ENCODE measurements at places on chromosomes 16 and 17.

DNA sequence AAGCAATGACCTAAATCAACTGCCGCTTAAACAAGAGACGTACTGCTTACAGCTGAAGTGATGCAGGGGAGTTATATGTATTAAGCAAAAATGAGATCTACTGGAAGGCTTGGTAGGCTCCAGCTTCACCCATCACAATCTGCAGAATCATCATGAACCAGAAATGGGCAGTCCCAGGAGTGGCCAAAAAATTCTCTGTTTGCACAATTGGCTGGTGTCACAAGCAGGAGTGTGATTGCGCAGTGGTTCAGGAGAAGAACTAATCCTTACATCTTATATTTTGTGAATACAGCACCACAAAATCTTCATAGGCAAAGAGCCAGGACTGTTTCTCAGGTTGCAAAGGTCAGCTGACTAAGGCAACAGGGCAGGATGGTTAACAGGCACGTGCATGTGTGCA lies 75.9 kb downstream of the CES1 start:
- DNase-seq, result no peak

GRCh38 chr16:49574826-49575225 lies 201.2 kb downstream of the C16orf78 start:
- no peak for DNase-seq

- no peak for DNase-seq
These were observed 10.4 kb upstream of the HLF start for GRCh38 chr17:55254375-55254774.

DNA sequence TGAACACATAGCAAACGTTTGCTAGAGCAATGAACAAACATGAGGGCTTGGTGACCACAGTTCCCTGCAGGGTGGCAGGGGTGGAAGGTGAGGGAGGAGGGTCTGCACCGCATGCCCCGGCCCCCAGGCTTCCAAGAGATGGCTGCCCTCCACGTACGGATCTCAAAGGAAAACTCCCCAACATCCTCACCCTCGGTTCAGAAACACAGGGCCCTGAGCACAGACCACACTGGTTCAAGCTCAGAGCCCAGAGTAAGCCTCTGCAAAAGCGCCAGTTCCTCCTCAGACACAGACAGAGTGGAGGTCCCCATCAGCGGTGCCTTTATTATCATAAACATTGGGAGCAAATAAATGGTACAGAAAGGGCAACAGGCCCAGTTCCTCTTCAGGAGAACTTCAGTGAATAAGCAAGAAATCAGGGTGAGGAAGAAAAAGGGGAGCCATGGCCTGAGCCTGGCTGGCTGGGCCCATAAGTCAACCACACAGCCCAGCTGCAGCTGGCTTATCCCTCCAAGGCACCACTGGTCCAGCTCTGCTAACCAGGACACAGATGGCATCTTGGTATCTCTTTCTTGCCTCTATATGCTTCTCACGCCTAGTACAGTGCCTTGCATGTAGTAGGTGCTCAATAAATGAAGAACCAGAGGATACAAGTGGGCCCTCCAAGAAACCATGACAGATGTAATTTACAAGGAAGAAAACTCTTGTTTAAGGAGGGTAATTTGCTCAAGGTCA lies 11.0 kb downstream of the MPO start:
- DNase-seq, result no peak

- no peak for DNase-seq
These were observed 166.3 kb downstream of the MSI2 start for GRCh38 chr17:57422574-57423164.

DNA sequence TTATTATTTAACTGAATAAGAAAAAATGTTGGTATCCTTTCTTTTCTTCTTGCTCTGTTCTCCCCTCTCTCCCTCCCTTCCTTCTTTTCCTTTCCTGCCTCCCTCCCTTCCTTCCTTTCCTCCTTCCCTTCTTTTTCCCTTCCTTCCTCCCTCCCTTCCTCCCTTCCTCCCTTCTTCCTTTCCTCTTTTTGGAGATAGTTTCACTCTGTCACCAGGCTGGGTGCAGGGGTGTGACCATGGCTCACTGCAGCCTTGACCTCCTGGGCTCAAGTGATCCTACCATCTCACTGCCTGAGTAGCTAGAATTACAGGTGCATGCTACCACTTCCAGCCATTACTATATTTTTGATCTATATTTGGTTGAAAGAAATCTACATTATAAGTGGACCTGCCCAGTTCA lies 5.7 kb upstream of the RUSF1 start:
- DNase-seq, result no peak

GRCh38 chr17:75489511-75489955 lies 25.8 kb downstream of the CASKIN2 start:
- DNase-seq, result no peak

- DNase-seq, result no peak
These were observed 573.4 kb downstream of the CDH13 start for GRCh38 chr16:83200005-83200779.

- DNase-seq, result no peak
These were observed 5.2 kb upstream of the GSE1 start for GRCh38 chr16:85607796-85608514.

DNA sequence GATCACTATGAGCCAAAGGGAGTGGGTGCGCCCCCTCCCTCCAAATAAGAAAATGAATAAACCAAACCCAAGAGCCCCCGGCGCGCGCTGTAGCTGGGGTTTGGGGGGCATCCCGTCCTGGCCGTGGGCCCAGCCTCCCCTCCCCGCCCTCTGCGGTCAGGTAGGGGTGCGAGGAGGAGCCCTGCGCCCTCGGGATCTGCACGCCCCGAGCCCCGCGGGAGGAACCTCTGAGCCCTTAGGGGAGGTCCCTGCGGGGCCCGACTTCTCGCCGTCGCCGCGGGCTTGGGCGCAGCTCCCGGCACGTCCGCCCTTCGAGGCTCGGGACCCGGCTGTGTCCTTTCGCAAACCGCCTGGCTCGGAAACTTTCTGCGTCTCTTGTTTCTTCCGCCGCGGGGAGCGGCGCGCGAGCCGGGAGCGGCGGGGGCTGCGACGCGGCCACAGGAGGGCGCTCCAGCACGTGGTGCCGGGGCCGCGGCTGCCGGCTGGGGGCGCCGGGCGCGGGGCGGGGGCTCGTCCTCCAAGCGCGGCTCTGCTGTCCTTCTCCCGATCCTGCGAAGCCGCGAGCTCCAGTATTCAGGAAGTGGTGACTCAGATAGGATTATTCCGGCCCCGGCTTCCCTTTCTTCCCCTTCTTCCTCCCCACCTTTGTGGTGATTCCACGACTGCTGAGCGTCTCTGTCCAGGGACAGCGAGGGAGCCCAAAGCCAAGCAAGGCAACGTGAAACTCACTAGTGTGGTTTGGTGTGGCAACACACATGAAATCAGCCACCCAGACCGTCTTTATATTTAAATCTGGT lies 1.6 kb downstream of the PITPNC1 start:
- DNase-seq, result peak; percentile 81

GRCh38 chr16:8109510-8110369 lies 480.6 kb downstream of the TMEM114 start:
- no peak for DNase-seq

GRCh38 chr16:48091117-48091516 lies 64.7 kb downstream of the ABCC12 start:
- DNase-seq, result no peak

- peak; percentile 66 for DNase-seq
These were observed 17.3 kb upstream of the HEXD start for GRCh38 chr17:82400830-82401229.

DNA sequence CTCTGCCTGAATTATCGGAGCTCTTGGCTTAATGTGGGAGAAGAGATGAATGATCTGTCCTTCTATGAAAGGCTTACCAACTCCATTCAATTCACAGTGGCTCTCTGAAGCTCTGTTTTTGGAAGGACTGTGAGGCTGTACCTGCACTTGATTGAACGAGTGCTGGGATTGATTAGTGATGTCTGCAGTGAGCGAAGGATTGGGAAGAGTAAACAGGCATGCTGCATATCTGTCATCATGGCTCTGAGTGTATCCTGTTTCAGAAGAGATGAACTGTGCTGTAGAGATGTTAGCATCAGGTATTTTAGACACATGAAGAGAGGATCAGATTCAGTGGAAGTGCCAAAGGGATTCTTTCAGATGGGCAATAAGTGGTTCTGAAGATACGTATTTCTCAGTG lies 564.0 kb downstream of the MAF start:
- DNase-seq, result no peak

DNA sequence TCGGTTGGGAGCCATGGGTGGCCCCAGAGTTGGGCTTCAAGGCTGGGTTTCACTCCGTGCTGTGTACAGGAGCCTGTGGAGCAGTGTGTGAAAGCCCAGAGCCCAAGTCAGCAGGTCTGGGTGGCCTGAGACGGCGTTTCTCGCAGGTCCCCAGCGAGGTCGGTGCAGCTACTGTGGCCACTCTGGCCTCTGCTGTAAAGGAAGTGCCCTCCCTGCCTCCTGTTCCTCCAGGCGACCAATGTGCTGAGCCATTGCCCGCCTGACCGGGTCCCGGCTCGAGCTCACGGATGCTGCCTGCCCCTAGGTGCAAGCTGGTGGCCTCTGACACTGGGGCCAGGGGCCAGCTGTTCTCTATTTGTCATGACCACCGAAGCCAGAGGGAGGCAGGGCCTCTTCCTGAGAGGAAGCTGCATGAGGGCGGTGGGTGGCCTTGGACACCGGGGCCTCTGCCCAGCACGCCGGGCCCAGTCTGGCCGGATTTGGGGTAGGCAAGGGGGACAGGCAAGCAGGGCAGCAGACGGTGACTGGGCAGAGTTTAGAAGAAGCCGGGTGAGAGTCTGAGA lies 170.9 kb downstream of the IRF8 start:
- no peak for DNase-seq

GRCh38 chr17:1785930-1786329 lies 24.1 kb downstream of the SERPINF1 start:
- no peak for DNase-seq

GRCh38 chr17:38551121-38551520 lies 54.6 kb downstream of the SRCIN1 start:
- no peak for DNase-seq

GRCh38 chr16:28981517-28981916 lies 3.3 kb upstream of the LAT start:
- DNase-seq, result peak; percentile 36

- no peak for DNase-seq
These were observed 458 bp downstream of the ENKD1 start for GRCh38 chr16:67666032-67666551.

DNA sequence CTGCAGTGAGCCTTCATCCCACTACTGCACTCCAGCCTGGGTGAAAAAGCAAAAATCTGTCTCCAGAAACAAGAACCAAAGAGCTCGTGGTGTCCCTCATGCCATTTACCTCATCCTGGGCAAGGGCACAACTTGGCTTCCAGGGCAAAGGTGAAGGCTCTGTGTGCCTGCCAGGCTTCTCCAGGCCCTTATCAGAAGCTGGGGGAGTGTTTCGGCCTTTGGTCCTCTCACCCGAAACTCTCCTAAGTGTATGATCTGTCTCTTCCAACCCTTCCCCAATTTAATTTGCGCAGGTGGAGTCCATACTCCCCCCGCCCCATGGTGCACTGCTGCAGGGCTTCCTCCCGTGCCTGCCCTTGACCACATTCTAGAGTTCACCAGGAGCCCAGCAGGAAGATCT lies 1.1 kb downstream of the CES2 start:
- DNase-seq, result no peak

GRCh38 chr16:19380328-19380727 lies 37.4 kb upstream of the TMC5 start:
- peak; percentile 31 for DNase-seq

DNA sequence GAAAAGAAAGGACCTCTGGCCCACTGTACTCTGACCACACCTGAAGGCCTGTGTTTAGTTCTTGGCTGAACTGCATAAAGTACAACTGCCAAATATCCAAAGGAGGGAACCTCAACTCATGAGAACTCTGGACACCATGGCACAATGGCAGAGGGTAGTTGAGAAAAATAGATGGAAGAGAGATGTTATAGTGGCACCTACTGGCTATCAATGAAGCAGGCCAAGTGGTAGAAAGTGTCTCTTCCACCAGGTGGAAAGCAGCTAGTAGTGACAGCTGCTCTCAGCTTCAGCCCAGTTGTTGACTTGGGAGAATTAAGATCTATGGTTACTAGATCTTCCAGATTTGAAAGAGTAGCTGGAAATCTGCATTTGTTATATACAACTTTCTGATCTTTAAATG lies 3.2 kb downstream of the MED31 start:
- peak; percentile 25 for DNase-seq

DNA sequence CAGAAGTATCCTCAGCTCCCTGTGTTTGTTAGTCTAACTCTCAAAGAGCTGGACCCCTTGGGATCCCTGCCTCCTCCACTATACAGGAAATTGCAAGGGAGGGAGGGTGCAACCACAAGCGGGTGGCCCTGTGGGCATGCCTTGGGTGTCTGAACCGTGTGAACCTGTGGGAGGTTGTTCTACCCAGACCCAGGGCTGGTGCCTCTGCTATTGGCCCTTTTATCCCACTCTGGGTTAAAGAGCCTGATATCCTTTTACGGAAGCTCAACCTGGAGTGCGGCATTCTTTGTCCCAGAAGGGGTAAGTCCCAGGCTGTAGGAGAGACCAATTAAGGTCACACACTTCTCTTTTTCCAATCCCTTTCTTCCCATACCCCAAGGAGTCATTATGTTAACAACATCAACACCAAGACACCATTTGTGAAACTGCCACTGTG lies 53.4 kb downstream of the ARSG start:
- DNase-seq, result peak; percentile 65

- DNase-seq, result no peak
These were observed 100.7 kb downstream of the KCNJ12 start for GRCh38 chr17:21476867-21477266.

GRCh38 chr16:17193566-17194100 lies 277.1 kb downstream of the XYLT1 start:
- no peak for DNase-seq

DNA sequence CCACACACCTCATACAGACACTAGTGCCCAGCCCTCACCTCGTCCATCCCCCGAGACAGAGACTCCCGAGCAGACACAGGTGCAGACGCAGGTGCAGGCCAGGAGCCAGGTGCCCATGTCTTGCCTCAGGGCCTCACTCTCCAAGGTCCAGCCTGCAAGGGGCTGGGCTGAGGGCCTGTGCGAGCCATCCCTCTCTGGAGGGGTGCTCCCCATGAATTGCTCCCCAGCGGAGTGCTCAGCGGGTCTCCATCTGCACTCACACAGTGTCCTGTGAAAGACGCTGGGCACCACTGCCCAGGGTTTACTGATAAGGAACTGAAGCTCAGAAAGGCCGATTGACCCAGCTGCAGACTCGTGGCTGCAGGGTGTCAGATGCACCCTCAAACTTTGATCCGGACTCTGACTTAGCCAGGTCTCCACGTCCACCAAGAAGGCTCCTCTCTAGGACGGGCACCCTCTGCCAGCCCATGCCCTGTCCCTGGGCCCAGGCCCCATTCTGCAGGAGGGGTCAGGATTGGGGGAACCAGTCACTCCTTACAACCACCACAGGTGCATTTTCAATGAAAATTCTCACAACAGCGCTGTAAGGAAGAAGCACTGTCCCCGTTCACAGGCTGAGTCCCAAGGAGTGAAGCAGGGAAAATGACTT lies 16.9 kb downstream of the POLR3K start:
- DNase-seq, result no peak

GRCh38 chr17:3845291-3845620 lies 790 bp downstream of the NCBP3 start:
- peak; percentile 48 for DNase-seq

- DNase-seq, result no peak
These were observed 30.9 kb downstream of the AKAP1 start for GRCh38 chr17:57115916-57116315.

DNA sequence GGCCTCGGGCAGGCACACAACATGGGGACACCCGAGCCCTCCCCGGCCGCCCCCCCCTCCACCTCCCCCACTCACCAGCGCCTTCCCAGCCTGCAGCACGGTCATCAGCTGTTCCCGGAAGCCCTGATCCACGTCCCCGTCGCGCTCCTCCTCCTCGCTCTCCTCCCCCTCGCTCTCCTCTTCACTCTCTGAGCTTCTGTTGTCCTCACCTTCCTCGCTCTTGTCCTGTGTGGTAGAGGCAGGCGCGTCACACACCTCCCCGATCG lies 10.3 kb downstream of the MYBBP1A start:
- no peak for DNase-seq
